ENCODE measurements at places on chromosomes 1 and 21.

- no peak for DNase-seq
These were observed 7.4 kb downstream of the EFNA4 start for GRCh38 chr1:155070721-155071569.

- DNase-seq, result no peak
These were observed 176.8 kb downstream of the HHIPL2 start for GRCh38 chr1:222370913-222371675.

GRCh38 chr1:66502086-66502485 is 31.9 kb upstream of the SGIP1 start:
- DNase-seq, result no peak

- no peak for DNase-seq
These were observed 82.6 kb upstream of the F3 start for GRCh38 chr1:94624203-94624602.

DNA sequence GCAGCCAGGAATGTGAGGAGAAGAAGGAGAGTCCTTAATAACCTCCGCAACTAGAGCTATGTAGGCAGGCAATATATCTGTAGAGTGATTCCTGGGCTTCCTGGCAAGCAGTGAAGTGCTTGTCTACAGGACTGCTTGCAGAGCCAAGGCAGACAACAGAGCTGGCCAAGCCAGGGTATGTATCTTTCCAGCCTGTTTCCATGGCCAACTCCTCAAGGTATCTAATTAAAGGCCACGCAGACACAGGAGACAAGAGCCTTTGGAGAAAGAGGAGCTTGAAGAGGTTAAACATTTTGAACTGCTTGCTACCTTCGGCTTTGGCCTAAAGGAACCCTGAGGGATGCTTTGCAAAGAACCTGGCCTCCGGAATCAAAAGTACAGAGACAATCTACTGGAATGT is 137.4 kb downstream of the PIGK start:
- no peak for DNase-seq

GRCh38 chr1:8570465-8570864 is 247.0 kb downstream of the RERE start:
- no peak for DNase-seq

DNA sequence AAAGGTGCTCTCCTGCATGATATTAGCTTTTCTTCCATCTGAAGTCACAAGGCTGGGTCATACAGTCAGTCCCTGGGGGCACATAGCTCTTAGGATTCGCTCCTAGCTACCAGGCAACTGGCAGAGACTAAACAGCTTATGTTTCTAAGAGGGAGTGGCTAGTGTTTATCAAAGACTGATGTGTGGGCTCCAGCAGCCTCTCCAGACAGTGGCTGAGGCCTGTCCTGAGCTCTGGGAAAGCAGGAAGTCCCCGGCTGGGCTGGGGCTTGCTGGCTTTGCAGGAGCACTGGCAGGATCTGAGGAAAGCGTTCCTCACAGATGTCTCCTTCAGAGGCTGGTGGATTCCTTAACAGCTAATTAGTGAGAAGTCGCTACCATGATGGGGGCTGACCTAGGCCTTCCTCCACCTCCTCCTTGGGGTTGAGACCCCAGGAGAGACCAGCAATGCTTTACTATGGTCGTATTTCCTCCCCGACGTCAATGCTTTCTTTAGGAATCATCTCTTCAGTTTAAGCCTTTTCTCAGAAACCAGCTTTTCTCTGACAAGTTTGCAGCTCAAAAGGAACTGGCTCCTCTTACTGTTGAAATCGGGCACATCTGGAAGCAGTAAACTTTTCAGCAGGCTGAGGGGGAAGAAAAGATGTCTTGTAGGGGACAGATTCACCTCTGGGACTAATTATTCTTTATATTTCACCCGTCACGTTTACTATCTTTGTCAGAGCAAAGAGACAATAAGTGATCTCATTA is 33.5 kb upstream of the HHAT start:
- DNase-seq, result no peak

DNA sequence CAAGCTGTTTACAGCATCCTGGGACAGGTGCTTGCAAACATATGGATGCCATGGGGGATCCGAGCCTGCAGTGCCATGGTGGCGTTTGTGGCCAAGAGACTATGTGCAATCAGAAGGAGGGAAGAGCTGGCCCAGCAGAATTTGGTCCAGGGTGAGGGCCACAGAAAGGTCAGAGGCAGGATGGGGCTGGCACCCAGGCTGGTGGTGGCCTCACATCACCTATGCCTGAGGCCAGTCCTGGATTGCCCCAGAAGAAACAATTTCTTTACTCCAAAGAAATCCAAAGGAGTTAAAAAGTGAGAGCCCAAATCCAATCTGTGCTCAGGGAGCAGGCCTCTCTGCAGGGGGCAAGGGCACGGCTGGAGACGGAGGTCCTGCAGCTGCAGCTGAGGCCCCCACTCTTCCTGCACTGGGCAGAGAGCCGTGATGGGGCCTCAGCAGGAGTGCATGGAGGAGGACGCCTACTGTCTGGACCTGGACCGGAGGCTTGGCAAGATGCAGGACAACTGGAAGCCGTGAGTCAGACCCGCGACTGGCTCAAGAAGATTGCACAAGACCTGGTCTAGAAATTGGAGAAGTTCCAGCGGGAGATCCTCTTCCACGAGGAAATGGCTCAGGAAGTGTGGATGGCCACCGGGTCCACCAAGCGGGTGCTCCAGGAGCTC is 163.5 kb downstream of the RYR2 start:
- no peak for DNase-seq

DNA sequence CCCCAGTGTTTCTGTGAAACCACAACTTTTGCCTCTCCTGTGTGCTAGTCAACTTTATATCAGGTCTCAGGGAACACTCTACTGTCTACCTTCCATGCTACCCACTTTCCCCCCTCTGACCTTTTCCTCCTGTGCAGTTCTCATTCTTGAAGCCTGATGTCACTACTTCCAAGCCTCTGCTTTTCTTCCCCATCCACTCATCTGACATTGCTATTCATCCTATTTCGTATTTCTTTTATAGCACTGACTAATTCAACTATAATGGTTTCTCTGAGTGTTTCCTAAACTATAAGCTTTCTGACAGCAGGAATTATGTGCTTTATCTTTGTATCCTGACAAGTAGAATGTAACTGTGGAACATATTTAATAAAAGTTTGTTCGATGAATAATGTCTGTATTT is 18.2 kb upstream of the DPH5 start:
- DNase-seq, result no peak

DNA sequence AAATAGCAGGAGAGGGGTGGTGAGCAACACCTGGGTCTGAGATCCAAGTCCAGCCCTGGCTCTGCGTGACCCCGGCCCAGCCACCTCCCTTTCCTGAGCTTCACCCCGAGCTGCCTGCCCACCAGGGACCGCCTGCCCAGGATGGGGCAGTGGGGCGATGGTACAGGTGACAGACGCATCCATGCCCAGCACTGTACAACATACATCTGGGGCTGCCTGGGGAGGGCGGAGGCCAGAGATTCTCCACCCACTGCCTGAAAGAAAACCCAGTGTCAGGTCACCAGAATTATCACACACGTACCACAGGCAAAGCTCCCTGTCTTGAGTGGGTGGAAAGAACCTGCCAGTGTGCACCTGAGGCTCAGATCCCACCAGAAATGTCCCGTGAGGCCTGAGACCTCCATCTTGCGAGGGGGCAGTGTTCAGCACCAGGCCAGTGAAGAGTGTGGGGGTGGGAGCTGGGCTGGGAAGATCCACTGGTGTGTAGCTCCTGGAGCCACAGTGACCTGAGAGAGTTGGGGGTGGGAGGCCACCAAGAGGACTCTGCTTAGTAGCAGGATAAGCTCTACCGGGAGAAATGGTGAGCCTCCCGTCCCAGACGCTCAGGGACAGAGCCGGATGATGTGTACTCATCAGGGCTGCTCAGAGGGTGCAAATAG is 81.5 kb downstream of the DMRTB1 start:
- DNase-seq, result no peak

DNA sequence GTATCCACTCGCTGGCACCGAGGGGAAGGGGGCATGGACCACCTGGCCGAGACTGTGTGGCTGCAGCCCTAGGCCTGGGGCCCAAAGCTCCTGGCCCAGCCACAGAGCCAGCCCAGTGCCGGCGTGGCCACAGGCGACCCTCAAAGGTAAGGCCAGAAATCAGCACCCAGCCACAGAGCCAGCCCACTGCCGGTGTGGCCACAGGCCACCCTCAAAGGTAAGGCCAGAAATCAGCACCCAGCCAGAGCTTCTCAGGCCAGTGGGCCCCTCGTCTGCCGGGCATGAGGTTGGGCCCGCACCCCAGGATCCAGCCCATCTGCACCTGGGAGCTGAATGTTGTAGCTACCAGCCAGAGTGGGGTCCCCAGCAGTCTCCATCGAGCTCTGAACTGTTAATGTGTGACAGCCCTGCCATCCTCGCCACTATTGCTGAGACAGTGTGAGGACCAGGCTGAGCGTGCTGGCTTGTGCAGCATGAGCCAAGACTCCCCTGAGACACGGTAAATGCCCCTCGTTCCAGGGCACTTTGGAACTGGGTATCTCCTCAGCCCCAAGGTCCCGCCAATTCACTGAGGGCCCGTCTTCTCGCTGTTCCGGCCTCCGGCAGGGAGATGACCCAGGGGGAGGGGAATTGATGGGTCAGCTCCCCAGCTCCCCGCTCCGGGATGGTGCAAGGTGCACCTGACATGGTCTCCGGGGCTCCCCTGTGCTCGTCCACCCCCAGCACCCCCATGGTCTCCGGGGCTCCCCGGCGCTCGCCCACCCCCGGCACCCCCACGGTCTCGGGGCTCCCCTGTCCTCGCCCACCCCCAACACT is 4.7 kb upstream of the FTCD start:
- DNase-seq, result no peak

- no peak for DNase-seq
These were observed 67.7 kb downstream of the SELENOF start for GRCh38 chr1:86846164-86846647.

DNA sequence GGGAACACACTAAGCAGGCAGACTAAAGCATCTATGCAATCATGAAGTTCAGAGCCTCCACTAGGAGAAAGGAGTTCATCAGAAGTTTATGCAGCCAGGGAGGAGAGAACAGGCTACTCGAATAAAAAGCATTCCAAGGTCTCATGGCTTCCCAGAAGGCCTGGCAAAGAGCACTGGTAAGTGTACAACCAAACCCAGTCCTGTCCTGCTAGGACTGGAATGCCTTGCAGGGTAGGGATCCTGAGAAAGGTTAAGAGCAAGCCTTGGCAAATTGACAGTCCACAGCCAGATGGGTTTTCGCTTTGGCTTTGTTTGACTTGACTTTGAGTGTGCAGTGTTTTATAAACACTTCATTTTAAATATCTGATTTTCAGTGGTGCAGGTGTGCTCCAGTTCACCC is 133.6 kb upstream of the ATP1B1 start:
- no peak for DNase-seq

- DNase-seq, result no peak
These were observed at the start of gene GJA5 for GRCh38 chr1:147760481-147761260. Gene GJA5 (minus strand): TSS chr1:147760602. CDS start chr1:147759238, 1,364 bp downstream.

DNA sequence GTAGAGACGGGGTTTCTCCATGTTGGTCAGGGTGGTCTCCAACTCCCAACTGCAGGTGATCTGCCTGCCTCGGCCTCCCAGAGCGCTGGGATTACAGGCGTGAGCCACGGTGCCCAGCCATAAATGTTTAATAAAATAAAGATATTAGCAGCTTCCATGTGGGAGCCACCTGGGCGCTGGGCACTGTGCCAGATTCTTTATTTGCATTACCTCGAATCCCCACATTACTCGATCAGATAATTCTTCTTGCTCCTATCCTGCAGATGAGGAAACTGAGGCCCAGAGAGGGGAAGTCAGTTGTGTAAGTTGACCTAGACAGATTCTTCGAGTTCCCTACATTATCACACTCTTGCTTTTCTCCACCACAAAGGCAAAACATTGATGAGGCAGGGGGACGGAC is 24.9 kb upstream of the TENT5B start:
- no peak for DNase-seq

DNA sequence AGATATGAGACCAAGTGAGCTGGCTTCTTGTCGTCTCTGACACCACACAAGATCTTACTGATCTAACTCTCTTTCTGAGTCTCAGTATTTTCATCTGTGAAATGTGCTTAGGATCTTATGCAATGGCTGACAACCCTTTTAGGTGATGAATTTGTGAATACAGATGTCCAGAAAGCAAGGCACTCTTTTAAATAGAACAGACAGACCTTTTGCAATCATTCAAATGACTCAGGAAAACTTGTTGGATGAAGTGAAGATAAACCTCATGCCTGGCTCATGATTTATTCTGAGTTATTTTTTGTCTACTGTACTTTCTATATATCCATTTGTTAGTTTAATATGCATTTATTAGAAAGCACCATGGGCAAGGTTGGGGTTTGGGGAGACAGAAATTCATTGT is 411.3 kb downstream of the PTPRU start:
- DNase-seq, result no peak

- DNase-seq, result no peak
These were observed 43.5 kb upstream of the MCOLN3 start for GRCh38 chr1:85091671-85092280.

- no peak for DNase-seq
These were observed 6.2 kb downstream of the KCNK1 start for GRCh38 chr1:233620065-233620464.

- no peak for DNase-seq
These were observed 15.6 kb upstream of the TTLL10 start for GRCh38 chr1:1157914-1158710.

GRCh38 chr1:22582661-22583635 is 19.7 kb downstream of the EPHA8 start:
- no peak for DNase-seq

- DNase-seq, result no peak
These were observed 342.4 kb downstream of the NPHP4 start for GRCh38 chr1:5649795-5650194.

GRCh38 chr21:21230672-21231071 is 232.5 kb downstream of the NCAM2 start:
- DNase-seq, result no peak

- no peak for DNase-seq
These were observed 102.3 kb upstream of the ZNF648 start for GRCh38 chr1:182163821-182164223.

DNA sequence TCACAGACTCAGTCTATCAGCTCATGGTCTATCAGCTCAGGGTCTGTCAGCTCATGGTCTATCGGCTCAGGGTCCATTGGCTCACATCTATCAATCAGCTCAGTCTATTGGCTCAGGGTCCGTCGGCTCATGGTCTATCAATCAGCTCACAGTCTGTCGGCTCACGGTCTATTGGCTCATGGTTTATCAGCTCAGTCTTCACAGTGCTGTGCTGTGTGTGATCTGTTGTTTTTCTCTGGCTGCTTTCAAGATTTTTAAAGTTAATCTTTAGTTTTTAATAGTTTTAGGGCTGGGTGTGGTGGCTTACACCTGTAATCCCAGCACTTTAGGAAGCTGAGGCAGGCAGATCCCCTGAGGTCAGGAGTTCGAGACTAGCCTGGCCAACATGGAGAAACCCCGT is 14.4 kb downstream of the C1orf159 start:
- no peak for DNase-seq
